ENCODE measurements at places on chromosomes 11 and 22.

DNA sequence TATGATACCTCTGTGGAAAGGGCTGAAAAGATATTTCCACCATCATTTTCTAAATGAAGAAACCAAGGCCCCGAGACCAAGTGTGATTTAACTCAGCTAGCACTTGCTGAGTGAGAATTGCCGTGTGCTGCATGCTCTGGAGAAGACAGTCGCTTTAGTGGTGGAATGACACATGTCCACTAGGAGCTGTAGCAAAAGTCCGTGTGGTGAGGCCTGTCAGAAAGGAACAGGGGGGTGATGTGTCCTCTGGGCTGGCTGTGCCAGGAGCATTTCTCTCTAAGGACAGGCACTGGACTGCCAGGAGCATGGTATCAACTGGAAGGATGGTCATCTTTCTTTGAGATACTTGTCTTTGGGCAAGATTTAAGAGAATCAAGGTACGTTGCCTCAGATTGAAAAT lies 72.8 kb downstream of the ATXN10 start:
- no peak for DNase-seq

- peak; percentile 16 for DNase-seq
These were observed 55.8 kb downstream of the SMIM38 start for GRCh38 chr11:69211540-69211919.

DNA sequence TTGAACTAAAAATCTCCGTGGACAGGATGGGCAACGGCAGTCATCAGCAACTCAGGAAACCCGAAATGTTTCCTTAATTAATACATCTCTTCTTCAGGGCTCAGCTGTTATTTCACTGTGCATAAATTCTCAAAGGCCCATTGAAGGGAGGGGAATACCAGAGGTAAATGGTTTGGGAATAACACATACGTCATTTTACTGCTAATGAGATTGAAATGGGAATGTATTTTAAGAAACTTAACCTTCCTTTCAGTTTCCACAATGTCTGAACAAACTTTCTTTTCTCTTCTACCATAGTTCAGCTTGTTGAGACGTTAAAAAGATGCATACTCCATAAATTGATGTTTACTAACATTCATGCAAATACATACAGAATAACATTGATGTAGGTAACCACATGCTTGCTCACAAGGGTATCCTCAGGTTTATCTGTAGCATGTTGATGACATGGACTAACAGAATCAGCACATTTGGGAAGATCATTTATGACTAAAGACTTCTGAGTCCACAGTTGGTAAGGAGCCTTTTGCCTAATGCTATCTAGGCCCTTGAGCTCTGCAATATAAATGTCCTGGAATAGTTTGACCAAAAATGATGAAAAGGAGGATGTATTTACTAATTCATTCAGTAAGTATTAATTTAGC lies 7.7 kb upstream of the PRRG4 start:
- no peak for DNase-seq

GRCh38 chr11:67023957-67024353 lies 1.0 kb downstream of the SYT12 start:
- DNase-seq, result no peak

GRCh38 chr11:67700548-67701262 lies 26.3 kb upstream of the ALDH3B2 start:
- DNase-seq, result no peak

GRCh38 chr11:86174101-86175046 lies 70.2 kb upstream of the EED start:
- peak; percentile 49 for DNase-seq

DNA sequence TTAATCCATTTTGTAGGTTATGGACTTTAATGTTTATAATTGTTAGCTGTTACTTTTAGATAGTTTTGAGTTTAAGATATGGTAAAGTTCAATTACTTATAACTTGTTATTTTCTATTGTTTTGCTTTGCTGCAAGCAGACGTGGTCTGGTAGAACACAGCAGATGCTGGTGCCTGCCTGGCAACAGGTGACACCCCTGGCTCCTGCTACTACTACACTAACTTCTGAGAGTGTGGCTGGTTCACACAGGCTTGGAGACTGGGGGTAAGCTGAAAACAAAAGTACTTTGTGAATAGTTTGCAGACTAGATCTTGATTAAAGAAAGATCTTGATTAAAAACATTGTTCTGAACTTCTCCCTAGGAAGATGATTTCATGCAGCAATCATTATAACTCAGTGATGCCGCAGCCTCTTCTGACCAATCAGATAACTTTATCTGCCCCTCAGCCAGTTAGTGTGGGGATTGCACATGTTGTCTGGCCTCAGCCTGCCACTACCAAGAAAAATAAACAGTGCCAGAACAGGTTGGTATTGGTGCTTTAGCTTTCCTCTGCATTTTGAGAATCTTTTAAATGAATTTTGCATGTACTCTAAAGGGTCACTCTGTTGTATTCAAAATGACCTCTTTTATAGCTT lies 90.4 kb downstream of the HIPK3 start:
- DNase-seq, result no peak

GRCh38 chr11:73177380-73177777 lies 35.3 kb upstream of the FCHSD2 start:
- DNase-seq, result peak; percentile 58

DNA sequence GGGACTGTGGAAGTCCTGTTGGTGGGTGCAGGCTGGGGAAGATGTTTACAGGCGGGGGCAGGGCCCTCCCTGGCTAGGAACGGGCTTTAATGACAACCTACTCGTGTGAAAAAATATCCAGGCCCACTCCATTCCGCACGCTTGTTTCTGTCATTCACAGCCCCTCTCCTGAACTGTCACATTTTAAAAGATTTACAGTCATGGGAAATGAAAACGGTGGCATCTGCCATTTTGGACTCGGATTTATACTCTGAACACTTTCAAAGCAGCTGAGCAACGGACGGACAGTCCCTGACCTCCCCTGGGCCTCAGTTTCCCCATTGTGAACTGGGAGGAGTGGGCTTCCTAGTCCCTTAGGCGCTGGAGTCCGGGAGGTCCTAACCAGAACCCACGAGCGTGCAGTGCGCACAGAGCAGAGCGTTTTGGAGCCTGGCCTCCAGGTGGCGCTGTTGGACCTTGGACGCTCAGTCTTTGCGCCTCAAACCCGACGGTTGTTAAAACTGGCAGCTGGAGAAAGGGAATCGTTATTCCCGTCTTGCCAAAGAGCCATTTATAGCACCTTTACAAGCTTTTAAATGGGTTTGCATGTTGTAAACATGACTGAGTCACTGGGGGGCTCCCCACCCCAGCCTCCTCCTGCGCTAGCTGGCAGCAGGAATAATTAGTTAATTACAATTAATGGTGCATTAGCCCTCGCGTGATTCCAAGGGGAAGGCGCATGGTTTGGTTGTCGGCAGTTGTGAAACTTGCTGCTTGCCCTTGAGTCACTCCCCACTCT lies 75.3 kb downstream of the FBLN1 start:
- peak; percentile 90 for DNase-seq

GRCh38 chr11:125382822-125383221 lies 113.2 kb downstream of the FEZ1 start:
- DNase-seq, result no peak

- DNase-seq, result no peak
These were observed 42.2 kb downstream of the DRG1 start for GRCh38 chr22:31441652-31442051.

DNA sequence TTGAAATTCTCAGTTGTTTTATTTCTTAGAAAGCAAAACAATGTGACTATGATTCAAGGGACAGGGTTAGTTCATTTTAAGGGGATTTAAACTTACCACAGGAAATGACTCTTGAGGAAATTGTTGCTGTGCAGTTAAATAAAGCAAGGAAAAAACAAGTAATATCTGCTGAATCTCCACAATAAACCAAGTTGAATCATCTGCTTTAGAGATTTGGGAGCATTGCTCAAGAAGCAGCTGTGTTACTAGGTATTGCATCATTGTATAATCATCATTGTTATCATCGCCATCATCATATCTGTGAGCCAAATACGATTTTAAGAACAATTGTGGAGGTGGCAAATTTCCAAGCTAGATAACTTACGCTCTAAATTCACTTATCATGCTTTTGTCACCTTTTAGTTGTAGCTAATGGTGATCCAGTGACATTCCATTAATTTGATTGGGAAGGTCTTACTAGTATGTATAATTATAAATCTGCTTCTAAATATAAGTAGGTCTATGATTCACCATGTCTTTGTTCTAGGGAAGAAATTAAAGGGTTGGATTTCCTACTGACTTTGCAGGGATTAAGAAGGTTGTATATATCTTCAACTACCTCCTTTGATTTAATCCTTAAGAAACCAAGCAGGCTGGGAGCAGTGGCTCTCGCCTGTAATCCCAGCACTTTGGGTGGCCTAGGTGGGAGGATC lies 19.9 kb downstream of the MMP10 start:
- DNase-seq, result no peak

GRCh38 chr11:46953093-46953492 lies 16.5 kb downstream of the CSTPP1 start:
- DNase-seq, result no peak

GRCh38 chr11:86876716-86877234 lies 76.4 kb downstream of the PRSS23 start:
- DNase-seq, result no peak

GRCh38 chr11:109590782-109591181 lies 168.8 kb downstream of the C11orf87 start:
- peak; percentile 21 for DNase-seq

GRCh38 chr11:66218846-66219620 lies 49.4 kb upstream of the RAB1B start:
- no peak for DNase-seq

DNA sequence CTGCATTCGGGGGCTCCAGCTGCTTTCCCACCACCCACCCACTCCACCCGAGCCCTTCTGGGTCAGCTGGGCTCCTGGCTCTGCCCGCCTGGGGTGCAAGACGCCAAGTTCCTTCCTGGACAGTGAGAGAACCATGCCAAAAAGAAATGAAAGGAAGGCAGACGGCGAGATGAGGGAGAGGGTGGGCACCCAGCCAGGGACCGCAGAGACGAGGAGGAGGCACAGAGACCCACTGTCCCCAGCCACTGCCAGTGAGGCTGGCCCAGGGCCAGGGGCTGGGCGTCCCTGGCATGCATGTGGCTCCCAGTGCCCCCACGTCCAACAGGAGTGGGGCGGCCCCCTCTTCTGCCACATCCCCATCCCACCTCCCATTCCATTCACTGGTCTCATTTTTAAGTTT lies 10.8 kb upstream of the CD81 start:
- peak; percentile 83 for DNase-seq
